Heart right ventricle (tissue), 16 donors: ENCODE measurements at places on chromosomes 11 and 22. TPM values are rescaled to one million over a fixed set of nuclear protein-coding genes. Genes with fewer than 3 reads are reported as not detected.

DNA sequence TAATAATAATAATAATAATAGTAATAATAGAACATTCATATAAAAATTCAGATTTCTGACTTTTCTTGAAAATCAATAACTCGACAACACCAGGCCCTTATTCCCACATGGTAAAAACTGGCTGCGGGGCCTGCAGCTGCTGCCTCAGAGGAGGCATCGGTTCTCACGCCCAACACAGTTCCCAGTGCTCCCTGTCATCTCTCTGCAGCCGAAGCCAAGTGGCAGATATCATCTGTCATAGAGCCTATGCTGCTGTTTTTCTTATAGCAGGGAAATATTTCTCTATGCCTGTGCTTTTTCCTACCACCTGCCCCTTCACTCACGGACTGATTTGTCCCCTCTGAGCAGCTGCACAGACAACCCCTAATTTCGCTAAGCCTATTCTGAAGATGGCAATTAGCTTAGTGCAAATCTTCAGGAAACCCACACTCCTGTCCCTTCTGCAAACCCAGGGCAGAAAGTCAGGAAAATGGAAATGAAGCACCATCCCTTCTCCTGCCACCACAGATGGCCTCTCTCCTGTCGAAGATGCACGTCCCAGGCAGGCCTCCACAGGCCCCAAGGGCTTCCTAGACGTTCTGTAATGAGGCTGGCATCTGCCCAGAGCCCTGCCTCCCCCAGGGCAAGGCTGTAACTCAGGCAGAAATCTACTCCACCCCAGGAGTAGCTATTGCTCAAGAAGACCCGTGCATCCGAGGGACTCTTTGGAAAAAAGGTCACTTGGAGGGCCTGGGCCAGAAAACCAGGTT is 66.7 kb downstream of the SYN3 start:
- no peaks in the 10 kb centered on the region for H3K36me3 ChIP-seq
- DNase-seq, result no peak
- no peaks in the 10 kb centered on the region for H3K4me1 ChIP-seq
- H3K27ac ChIP-seq, result no peak overlapping the region
- H3K27me3 ChIP-seq, result no peaks in the 10 kb centered on the region
- H3K4me3 ChIP-seq, result no peak overlapping the region

- H3K27me3 ChIP-seq, result no peaks in the 10 kb centered on the region
- H3K4me3 ChIP-seq, result no peak overlapping the region
- no peak for DNase-seq
- H3K36me3 ChIP-seq, result no peaks in the 10 kb centered on the region
- H3K4me1 ChIP-seq, result peaks cover 10% of the 10 kb centered on the region
Measured at GRCh38 chr11:75654314-75654713, 14.5 kb downstream of the MAP6 start.

SMTN gene
- 255 TPM for total RNA-seq

DNA sequence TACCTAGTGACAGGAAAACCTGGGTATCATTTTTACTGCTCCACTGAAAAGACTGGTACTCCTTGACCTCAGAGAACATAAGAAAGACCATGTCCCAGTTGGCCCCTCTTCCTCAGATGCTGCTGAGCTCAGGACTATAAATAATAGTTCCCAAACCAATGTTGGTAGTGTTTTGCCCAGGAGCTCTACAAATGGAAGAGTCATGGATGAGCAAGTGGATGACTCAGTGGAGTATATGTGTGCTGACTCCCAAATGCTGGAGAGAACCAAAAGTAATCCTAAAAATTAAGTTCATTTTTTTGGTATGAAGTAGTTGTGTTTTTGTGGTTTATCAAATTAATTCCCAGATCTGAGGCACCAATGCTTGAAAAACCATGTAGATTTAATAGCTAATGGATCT is 482.0 kb downstream of the KCNA4 start:
- no peaks in the 10 kb centered on the region for H3K27me3 ChIP-seq
- no peak for DNase-seq
- no peak overlapping the region for H3K27ac ChIP-seq
- H3K4me3 ChIP-seq, result no peak overlapping the region
- H3K36me3 ChIP-seq, result no peaks in the 10 kb centered on the region

DNA sequence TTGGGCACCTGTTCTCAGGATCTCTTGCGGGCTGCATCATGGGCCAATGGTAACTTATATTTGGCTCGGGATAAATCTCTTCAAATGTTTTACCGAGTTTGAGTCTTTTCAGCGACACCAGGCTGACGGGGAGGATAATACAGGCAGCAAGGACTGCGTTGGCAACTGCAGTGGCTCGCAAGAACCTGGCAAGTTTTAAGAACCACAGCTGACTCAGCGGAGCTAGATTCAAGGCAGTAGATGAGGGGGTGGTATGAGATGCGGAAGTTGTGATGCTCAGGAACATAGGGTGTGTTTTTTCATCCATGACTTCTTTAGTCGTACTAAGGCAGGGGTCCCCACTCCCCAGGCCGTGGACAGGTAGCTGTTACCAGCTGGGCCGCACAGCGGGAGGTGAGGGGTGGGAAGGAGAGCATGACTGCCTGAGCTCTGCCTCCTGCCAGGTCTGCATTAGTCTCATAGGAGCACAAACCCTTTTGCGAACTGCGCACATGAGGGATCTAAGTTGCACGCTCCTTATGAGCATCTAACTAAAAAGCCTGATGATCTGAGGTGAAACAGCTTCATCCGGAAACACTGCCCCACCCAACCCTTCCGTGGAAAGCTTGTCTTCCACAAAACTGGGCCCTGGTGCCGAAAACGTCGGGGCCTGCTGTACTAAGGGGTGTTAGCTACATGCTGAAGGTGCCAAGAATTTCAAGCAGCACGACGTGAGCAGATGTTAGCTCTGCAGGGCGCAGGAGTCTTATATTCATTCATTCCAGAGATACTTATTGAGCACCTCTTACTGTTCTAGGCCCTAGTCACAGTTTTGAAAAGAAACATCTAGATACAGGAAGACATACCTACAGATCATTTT is 6.4 kb upstream of the JAM3 start:
- H3K27ac ChIP-seq, result no peak overlapping the region

DNA sequence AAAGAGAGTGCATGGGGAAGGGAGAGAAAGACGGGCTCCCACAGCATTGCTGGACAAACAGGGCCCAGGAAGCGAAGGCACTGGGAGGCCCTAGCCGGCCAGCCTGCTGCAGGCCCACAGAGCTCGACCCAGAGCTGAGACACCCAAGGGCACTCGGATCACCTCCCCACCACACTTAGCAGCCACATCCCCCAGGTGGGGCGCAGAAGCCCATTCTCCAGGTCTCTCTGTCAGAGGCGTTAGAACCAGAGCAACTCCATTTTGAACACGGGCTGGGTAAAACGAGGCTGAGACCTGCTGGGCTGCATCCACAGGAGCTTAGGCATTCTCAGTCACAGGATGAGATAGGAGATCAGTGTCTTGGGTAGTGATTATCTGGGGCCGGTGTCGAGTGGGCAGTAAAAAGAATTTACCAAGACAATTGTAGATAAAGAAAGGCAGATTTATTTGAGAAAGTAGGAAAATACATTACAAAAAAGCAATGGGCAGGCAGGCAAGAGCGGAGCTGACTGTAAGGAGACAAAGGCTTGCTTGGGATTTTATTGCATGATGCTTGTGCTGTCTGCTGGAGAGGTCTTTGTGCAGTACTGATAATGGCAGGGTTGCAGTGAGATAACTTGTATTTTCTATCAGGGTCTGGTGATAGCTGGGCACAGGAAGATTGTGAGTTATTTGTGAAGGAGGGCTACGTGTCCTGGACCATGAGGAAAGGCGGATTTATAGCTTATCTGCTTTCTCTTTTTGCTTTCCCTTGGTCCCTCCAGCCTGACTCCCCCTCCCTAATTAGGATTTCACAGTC is 13.4 kb upstream of the CAPN5 start:
- no peak for DNase-seq
- H3K27ac ChIP-seq, result no peak overlapping the region
- H3K36me3 ChIP-seq, result no peaks in the 10 kb centered on the region
- H3K4me3 ChIP-seq, result no peak overlapping the region
- no peaks in the 10 kb centered on the region for H3K27me3 ChIP-seq
- no peaks in the 10 kb centered on the region for H3K4me1 ChIP-seq

DNA sequence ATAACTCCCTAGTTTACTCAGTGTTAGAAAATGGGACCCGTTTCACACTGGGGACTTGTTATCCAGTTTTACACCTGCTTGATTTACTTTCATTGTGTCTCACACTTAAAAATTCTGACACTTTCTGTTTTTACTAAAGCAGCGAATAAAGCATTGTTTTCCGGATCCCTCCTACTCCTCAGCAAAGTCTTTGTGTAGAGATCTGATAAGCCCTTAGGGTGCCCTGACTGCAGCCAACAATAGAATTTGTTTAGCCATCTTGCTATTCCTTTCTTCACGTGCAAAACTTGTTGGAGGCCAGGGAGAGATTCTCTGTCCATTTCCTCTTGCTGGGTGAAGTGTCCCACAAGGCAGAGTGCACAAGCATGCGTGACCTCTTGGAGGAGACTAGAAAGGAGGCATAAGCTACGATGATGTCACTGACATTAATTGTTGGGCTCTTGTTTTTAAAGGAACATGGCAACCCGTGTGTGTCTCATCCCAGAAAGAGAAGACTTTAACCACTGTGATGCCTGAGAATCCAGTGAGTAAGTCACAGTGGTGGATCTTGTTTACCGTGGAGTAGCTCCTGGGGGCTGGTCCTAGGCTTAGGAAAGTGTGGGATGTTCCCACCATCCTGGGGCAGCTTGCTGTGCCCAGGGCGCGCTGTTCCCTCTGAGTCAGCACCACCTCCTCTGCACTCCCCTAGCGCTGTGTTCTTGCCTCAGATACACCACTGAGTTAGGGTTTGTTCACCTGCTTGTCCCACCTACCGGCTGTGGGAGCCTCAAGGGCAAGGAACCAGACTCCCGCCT is 27.7 kb downstream of the MICAL2 start:
- peaks cover 8% of the 10 kb centered on the region for H3K36me3 ChIP-seq
- DNase-seq, result no peak
- no peak overlapping the region for H3K4me3 ChIP-seq
- peak overlapping the region; percentile 8 for H3K27ac ChIP-seq

DNA sequence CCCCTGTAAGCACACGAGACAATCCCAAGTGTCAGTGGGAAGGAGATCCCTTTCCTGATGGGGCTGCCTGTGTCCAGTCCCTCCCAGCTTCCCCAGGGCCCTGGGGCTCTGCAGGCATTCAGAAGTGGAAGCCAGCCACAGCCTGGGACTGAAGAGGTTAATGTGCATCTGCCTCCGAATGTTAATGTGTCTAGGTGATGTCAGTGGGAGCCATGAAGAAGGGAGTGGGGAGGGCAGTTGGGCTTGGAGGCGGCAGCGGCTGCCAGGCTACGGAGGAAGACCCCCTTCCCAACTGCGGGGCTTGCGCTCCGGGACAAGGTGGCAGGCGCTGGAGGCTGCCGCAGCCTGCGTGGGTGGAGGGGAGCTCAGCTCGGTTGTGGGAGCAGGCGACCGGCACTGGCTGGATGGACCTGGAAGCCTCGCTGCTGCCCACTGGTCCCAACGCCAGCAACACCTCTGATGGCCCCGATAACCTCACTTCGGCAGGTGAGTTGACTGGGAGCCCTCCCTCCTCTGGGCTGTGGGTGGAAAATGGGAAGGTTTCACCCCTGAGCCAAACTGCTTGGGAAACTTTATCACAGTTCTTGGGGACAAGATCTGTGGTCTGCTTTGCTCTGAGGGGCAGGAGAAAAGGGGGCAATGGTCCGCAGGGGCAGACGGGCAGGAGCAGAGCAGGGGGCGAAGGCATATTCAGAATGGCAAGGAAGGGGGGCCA is at the start of gene MCHR1:
TSS of gene MCHR1 (plus strand) at position 236 of the 715 bp plus-strand sequence. CDS start at position 405, 169 bp downstream.
- peak within 1 kb of the TSS; percentile 34 for H3K4me3 ChIP-seq
- no peaks in the 10 kb centered on the region for H3K36me3 ChIP-seq
- peaks cover 17% of the 10 kb centered on the region for H3K4me1 ChIP-seq
- H3K27ac ChIP-seq, result no peak within 1 kb of the TSS
- no peaks in the 10 kb centered on the region for H3K27me3 ChIP-seq

ZNRF3 gene
- 6.3 TPM for total RNA-seq
